ENCODE measurements at places on chromosomes 1 and 21. TPM values are rescaled to one million over a fixed set of nuclear protein-coding genes. Genes with fewer than 3 reads are reported as not detected.

TNFAIP8L2 gene
- total RNA-seq = 0.98 TPM

CGN gene
- 1.7 TPM for total RNA-seq

SPRR2F gene
- not detected for total RNA-seq

GUCA2A gene
- not detected for total RNA-seq

NBPF10 gene
- 0.74 TPM for total RNA-seq

PLEKHG5 gene
- total RNA-seq = 20.7 TPM

CD5L gene
- total RNA-seq = 0.49 TPM

SAMSN1 gene
- 2.7 TPM for total RNA-seq

PCP4L1 gene
- 3.0 TPM for total RNA-seq

LCE1F gene
- not detected for total RNA-seq

AQP10 gene
- not detected for total RNA-seq

TSPAN2 gene
- 26.8 TPM for total RNA-seq

GPR37L1 gene
- total RNA-seq = 1.2 TPM

GPATCH4 gene
- 5.4 TPM for total RNA-seq

ADCY10 gene
- 0.25 TPM for total RNA-seq

GCSAML gene
- total RNA-seq = under 0.01 TPM

WNT9A gene
- 2.5 TPM for total RNA-seq

F3 gene
- total RNA-seq = 31.2 TPM

BECN2 gene
- not detected for total RNA-seq

COL16A1 gene
- 10.3 TPM for total RNA-seq

TRIM67 gene
- total RNA-seq = 46.7 TPM

FAM131C gene
- 2.7 TPM for total RNA-seq

SPRR2A gene
- not detected for total RNA-seq

SELP gene
- total RNA-seq = 0.49 TPM

OPTC gene
- not detected for total RNA-seq

AIRE gene
- under 0.01 TPM for total RNA-seq

ZFYVE9 gene
- 83.3 TPM for total RNA-seq

MAPKAPK2 gene
- 7.9 TPM for total RNA-seq

CHIA gene
- not detected for total RNA-seq

OR14C36 gene
- total RNA-seq = not detected

NBPF9 gene
- total RNA-seq = 13.0 TPM

ALX3 gene
- not detected for total RNA-seq

ITLN1 gene
- total RNA-seq = not detected

RAB7B gene
- 0.49 TPM for total RNA-seq

APH1A gene
- 44.0 TPM for total RNA-seq

NBPF6 gene
- not detected for total RNA-seq

GPR25 gene
- total RNA-seq = 0.25 TPM

UHMK1 gene
- total RNA-seq = 25.8 TPM

GNG4 gene
- 46.7 TPM for total RNA-seq

RHBDL2 gene
- total RNA-seq = under 0.01 TPM

TAL1 gene
- total RNA-seq = 2.7 TPM

TCHHL1 gene
- total RNA-seq = not detected

FAM72C gene
- total RNA-seq = not detected

ZMPSTE24 gene
- total RNA-seq = 35.2 TPM

BTF3L4 gene
- total RNA-seq = 112 TPM

EFCAB14 gene
- 20.9 TPM for total RNA-seq

EDARADD gene
- total RNA-seq = 3.4 TPM

ADAM30 gene
- total RNA-seq = not detected

STXBP3 gene
- 31.7 TPM for total RNA-seq

All from temporal lobe (tissue), 4 donors.